A549 treated with dexamethasone at 1 μM for 4 hours (cell line): ENCODE measurements at places on chromosomes 2 and 18. TPM values are rescaled to one million over a fixed set of nuclear protein-coding genes. Genes with fewer than 3 reads are reported as not detected.

Gene PPP4R3B
- total RNA-seq = 24.3 to 38.0 TPM (median 33.4 TPM) in 5 replicates

Gene CDK15
- total RNA-seq = not detected in 5 replicates

Gene CHRNG
- not detected in 5 replicates for total RNA-seq

Gene SNX17
- total RNA-seq = 124 to 133 TPM (median 128 TPM) in 5 replicates

Gene KIF1A
- 0.66 to 0.84 TPM (median 0.73 TPM) in 5 replicates for total RNA-seq

Gene IL1B
- 0.11 to 0.27 TPM (median 0.16 TPM) in 4 of 5 replicates, not detected in the other for total RNA-seq

Gene EGR4
- total RNA-seq = 0.09 to 0.27 TPM (median 0.12 TPM) in 5 replicates

Gene LIPG
- 0.17 to 0.36 TPM (median 0.25 TPM) in 5 replicates for total RNA-seq

Gene RAB11FIP5
- total RNA-seq = 29.2 to 34.5 TPM (median 32.8 TPM) in 5 replicates

Gene ABCG8
- total RNA-seq = 0.04 TPM in 1 of 5 replicates, not detected in the others

Gene SIX3
- total RNA-seq = 2.0 to 3.7 TPM (median 3.3 TPM) in 5 replicates

Gene TMEM131
- 11.1 to 18.2 TPM (median 16.2 TPM) in 5 replicates for total RNA-seq

Gene ERLEC1
- 53.3 to 64.0 TPM (median 59.8 TPM) in 5 replicates for total RNA-seq

Gene PTRHD1
- 47.7 to 58.9 TPM (median 54.5 TPM) in 5 replicates for total RNA-seq

Gene SLC40A1
- 1.4 to 2.0 TPM (median 1.7 TPM) in 5 replicates for total RNA-seq

Gene FEV
- total RNA-seq = 0.20 TPM in 1 of 5 replicates, not detected in the others

Gene ATP8B1
- 5.3 to 8.5 TPM (median 7.6 TPM) in 5 replicates for total RNA-seq

Gene RGPD4
- total RNA-seq = 0.02 to 0.07 TPM (median 0.04 TPM) in 5 replicates

Gene BOD1L2
- total RNA-seq = not detected in 5 replicates

Gene ONECUT2
- total RNA-seq = 0.25 to 0.68 TPM (median 0.48 TPM) in 5 replicates

Gene PRKCE
- 8.9 to 12.5 TPM (median 10.6 TPM) in 5 replicates for total RNA-seq

Gene NEU2
- not detected in 5 replicates for total RNA-seq

Gene SCYGR7
- not detected in 5 replicates for total RNA-seq

Gene C1QL2
- total RNA-seq = 0.30 to 0.86 TPM (median 0.67 TPM) in 5 replicates

Gene MAP2
- total RNA-seq = 1.1 to 2.4 TPM (median 1.2 TPM) in 5 replicates

Gene TUBA4B
- total RNA-seq = 0.12 to 0.20 TPM (median 0.16 TPM) in 3 of 5 replicates, not detected in the others

Gene C2orf78
- total RNA-seq = not detected in 5 replicates

Gene OBSL1
- total RNA-seq = 15.2 to 24.0 TPM (median 22.3 TPM) in 5 replicates

Gene ADD2
- 22.0 to 35.0 TPM (median 30.8 TPM) in 5 replicates for total RNA-seq

Gene SEC11C
- total RNA-seq = 57.1 to 71.0 TPM (median 60.4 TPM) in 5 replicates

Gene RBBP8
- 23.3 to 28.7 TPM (median 23.7 TPM) in 5 replicates for total RNA-seq

Gene HAAO
- not detected in 5 replicates for total RNA-seq

Gene ARHGEF4
- total RNA-seq = 7.8 to 15.5 TPM (median 11.2 TPM) in 5 replicates

Gene FAHD2B
- 10.6 to 12.7 TPM (median 11.4 TPM) in 5 replicates for total RNA-seq

Gene VWC2L
- total RNA-seq = not detected in 5 replicates

Gene TRAPPC8
- 11.7 to 14.1 TPM (median 13.5 TPM) in 5 replicates for total RNA-seq

Gene IER3IP1
- 18.3 to 31.5 TPM (median 20.7 TPM) in 5 replicates for total RNA-seq
